Thymus (tissue), 14 donors: ENCODE measurements at places on chromosomes 11 and 22. TPM values are rescaled to one million over a fixed set of nuclear protein-coding genes. Genes with fewer than 3 reads are reported as not detected.

The SLC22A9 gene
- polyA plus RNA-seq, result 0.02 TPM

The OR8D1 gene
- not detected for polyA plus RNA-seq

The ACRV1 gene
- polyA plus RNA-seq, result 0.09 TPM

The KRTAP5-10 gene
- polyA plus RNA-seq, result 0.16 TPM

The RPS13 gene
- polyA plus RNA-seq, result 3,713 TPM

The TNNI2 gene
- 13.4 TPM for polyA plus RNA-seq

- no peak for DNase-seq
These were observed 18.7 kb upstream of the SCUBE2 start for GRCh38 chr11:9109858-9110731.

- no peak for DNase-seq
These were observed 14.5 kb downstream of the LRRC32 start for GRCh38 chr11:76656050-76656531.

DNA sequence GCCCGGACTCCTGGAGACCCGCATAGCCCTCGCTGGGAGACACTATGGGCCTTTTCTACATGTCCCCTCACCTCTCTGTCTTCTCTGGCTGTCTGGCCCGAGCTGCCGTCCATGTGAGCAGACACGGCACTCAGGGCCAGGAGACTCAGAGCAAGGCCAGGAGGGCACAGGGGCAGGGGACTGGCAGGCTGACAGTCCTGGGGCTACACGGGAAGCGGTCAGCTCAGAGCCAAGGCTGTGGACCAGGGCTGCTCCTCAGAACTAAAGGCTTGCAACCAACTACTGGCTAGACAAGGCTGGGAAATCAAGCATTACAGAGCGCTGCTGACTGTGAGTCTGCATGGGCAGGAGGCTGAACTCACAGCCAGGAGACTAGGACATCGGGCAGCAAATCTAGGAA lies 56.1 kb upstream of the CDON start:
- DNase-seq, result no peak

DNA sequence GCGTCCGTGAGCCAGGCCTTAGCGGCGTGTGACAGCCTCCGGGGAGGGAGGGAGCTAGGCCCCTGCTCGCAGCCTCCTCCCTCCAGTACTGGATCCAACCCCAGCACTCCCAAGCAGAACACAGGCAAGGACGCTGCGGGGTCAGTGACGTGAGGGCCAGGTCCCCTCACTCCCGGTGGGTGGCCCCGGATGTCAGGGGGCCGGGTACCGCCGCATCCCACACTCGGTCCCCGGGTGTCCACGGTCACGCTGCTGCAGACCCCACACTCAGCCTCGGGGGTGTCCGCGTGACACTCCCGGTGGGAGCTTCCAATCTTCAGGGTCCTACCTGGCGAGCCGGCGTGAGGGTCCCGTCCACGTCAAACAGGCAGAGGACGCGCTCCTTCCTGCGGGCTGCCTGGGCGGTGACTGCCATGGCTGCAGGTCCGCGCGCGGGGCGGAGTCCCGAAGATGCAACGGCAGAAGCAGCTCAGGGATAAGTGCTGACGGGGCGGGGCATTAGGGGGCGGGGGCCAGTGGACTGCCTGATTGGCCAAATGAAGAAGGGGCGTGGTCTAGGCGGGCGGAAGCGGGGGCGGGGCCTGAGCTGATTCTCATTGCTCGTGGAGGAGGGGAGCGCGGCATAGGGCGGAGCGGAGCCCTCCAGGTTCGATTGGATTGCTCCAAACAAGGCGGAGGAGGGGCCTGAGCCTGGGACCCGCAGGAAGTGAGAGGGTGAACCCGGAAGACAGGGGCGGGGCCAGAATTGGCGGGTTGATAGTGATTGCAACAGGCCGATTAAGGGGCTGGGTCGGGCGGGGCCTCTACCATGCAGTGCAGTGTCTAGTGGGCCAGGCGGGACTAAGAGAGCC lies at the start of gene PMM1:
Gene PMM1 (minus strand): TSS at position 450 of the 851 bp plus-strand sequence. CDS start 35 bp downstream, at position 415.
- DNase-seq, result peak; percentile 100

GRCh38 chr11:75326439-75326810 lies 25.0 kb downstream of the ARRB1 start:
- DNase-seq, result no peak

- no peak for DNase-seq
These were observed 70.5 kb upstream of the WNT11 start for GRCh38 chr11:76276781-76277155.

DNA sequence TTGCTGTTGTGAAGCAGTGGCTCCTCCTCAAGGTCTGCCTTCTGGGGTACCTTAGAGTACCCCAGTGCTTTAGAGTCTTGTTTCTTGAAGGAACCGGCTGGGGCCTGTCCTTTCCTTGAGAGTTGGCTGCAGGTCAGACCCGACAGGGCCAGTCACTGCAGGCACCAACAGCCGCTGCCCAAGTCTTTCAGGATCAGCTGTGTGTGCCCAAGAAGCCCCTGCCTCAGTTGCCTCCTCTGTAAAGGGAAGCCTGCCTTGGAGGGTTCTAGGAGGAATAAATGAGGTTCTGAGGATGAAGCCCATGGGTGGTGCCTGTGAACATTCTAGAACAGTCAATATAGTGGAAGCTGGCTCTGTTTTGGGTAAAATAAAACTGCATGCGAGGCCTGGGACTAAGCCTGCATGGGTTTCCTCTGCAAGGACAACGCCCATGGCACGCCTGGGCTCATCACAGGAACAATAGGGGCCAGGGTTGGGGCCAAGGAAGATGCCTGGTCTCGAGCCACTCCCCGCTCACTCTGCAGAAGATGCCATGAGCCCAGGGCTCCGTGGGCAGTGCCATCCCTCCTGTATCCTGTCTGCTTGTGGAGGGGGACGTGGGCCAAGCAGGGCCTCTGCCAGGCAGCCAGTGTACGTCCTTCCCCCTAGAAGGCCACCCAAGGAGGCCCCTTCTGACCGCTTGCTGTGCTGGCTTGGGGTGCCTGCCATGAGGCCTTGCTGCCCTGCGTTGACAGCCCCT lies 81.6 kb downstream of the MED15 start:
- no peak for DNase-seq

DNA sequence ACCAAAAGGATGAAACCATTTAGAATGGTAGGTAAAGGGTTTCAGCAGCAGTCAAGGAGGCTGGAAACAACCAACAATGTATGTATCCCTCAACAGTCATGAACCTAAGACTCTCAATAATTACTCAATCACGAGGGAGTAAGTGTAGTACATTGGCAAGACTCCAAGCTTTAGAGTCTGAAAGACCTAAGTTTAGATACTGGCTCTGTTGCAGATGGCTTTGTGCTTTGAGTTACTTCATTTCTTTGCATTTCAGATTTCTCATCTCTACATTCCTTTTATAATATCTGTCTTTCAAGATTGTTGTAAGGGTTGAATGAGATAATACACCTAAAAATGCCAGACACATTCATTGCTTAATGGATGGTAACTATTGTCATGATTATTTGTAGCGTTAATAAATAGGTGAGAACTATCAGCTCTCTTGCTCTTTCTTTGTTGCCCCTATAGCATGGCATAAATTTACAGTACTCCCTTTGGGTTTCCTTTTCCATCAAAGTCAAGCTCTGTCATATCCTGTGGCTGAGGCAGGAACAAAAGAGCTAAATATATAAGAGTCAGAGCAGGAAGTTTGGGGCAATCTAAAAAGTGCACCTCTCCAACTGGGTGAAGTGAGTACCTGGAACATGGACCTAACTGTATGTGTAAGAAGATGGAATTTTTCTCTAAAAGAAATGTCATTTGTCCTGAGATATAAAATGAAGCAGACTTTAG lies 228.2 kb upstream of the ZC3H12C start:
- DNase-seq, result no peak

- no peak for DNase-seq
These were observed 25.7 kb upstream of the SEPTIN5 start for GRCh38 chr22:19688301-19689290.
